ENCODE measurements at places on chromosomes 13 and 19.

DNA sequence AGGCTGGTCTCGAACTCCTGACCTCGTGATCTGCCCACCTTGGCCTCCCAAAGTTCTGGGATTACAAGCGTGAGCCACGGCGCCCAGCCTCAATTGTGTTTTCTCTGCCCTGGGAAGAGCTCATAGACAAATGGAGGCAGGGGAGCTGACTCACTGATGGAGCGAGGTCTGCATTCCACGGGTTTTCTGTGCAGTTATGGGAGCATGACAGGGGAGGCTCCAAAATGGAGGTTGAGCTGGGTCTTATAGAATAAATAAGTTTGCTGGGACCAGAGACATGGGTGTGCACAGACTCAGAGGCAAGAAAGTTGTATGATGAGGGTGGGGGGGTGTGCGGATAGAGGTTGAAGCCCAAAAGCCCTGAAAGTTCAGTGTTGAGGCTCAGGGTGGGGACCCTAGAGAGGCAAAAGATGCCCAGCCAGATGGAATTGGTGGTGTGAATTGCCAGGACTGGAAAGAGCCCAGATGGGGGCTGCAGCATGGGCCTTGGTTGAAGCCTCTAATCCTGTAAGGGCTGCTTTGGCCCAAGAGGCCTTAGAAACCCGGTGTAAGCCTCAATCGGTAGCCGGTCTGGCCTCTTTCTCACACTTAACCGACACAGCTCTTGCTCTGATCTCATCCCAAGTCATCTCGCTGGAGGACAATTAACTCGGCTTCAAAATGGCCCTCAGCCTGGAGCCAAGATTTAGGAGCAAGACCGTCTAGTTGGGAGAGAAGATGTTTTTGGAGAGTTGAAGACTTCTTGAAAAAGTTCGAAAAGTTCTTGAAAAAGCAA lies 1.9 kb downstream of the TPM4 start:
- DNase-seq = no peak

DNA sequence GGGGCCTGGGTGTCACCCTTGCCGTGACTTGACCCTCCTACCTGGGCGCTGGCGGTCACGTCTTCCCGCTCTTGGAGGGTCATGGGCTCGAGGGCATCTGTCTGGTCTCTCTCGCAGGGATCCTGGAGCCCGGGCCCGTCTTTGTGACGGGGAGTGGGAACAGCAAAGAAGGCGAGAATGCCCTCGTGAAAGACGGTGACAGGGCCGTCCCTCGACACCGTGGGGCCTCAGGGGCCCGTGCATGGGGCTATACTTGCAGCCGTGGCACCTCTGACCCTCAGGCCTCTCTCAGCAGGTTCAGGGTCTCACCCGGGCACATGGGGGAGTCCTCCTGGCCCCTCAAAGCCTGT lies 20.9 kb upstream of the MATK start:
- no peak for DNase-seq

- DNase-seq = no peak
Measured at GRCh38 chr19:49761249-49761624, 1.9 kb downstream of the TSKS start.

DNA sequence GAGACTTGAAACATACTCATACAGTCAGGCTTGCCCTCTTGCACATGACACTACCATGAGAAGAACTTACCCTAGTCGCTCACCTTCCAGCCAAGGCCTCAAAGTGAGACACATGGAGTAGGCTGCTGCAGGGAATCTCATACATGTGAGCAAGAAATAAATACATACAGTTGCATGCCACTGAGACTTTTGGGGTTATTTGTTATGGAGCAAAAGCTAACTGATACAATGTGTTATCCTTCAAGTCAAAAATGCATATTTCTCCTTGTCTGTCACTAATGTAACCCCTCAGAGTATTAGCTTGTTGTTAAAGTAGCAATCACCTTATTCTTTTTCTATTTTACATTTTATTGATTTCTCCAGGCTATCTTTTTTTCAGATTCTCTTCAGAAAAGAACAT lies 58.1 kb downstream of the FOXO1 start:
- DNase-seq = no peak

GRCh38 chr13:101726681-101727080 lies 274.2 kb downstream of the ITGBL1 start:
- no peak for DNase-seq

GRCh38 chr13:71017607-71018006 lies 849.4 kb downstream of the DACH1 start:
- DNase-seq = no peak

GRCh38 chr19:46442808-46443450 lies 14.2 kb upstream of the PNMA8C start:
- no peak for DNase-seq

GRCh38 chr19:7665076-7665475 lies 3.8 kb upstream of the RETN start:
- no peak for DNase-seq

DNA sequence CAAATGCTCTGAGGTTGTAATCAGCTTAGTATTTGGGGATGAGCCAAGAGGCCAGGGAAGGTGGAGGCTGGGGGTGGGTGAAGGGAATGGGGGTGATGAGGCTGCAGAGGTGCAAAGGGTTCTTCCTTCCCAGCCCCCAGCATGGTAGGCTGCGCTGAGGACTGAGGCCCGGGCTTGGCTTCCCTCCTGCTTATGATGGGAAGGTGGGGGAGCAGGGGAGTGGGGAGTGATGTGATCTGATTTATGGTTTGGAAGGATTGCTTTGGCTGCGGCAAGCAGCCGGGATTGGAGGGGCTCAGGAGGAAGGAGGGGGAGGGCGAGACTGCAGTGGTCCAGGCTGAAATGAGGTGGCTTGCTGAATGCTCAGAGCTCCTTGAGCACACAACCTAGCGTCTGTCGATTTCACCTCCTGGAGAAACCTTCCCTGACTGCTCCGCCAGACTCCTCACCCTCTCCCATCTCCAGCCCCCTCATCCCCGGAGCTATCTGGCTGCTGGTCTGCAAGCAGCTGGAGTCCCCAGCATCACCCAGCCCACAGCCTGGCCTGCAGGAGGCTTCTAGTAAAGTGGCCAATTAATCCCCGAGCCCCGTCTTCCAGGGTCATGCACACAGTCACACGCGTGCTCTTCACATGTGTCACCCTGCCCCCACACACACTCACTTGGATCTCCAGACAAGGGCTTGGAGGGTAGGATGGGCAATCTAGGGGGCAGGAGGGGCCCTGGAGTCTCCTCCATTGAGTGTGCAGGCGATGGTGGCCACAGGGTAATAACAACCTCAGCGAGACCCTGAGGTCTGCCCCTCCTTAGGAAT lies 757 bp upstream of the CLEC11A start:
- no peak for DNase-seq

GRCh38 chr19:35122687-35123551 lies 7.3 kb downstream of the FXYD3 start:
- DNase-seq = peak; percentile 54

DNA sequence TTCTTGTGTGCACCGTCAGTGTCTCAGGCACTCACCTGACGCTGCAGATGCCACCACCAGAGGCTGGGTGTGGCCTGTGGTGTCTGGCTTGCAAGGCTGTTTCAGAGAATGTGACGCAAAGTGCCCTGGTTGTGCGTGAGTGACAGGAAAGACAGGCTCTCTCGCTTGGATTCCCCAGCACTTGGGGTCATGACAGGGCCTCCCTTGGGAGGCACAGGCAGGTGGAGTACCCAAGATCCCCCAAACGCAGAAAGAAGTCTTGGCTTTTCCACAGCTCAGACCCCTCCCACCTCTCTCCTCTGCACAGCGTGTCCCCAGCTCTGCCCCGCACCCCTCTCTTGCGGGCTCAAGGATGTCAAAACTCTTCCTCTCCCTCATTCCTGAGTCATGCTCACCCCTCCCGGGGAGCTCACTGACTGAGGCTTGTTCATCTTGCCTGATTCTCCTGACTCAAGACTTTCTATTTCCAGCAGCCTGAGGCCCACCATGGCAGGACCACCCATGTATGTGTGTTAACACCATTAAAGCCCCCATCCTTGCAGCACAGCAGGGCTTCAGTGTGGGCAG lies 21.0 kb downstream of the DHX34 start:
- DNase-seq = no peak

GRCh38 chr13:98942485-98942884 lies 35.4 kb downstream of the DOCK9 start:
- no peak for DNase-seq

- DNase-seq = no peak
Measured at GRCh38 chr13:37959284-37959683, 89.7 kb upstream of the TRPC4 start.

DNA sequence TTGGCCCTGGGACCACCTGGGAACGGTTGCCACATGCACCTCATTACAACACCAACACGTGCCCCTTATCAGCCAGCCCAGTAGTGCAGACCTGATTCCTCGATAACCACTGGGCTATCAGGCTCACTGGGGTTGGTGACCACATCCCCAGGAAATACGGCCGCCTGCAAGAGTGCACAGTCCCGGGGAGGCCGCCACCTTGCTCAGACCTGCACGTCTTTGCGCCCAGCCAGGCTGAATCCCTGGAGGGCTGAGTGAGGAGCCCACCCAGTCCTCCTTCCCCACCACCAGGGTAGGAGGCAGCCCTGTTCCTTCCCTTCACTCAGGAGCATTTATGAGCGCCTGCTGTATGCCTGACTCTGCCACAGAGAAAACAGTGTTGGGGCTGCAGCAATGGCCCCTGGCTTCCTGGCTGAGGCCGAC lies 67.8 kb downstream of the CEBPG start:
- no peak for DNase-seq

DNA sequence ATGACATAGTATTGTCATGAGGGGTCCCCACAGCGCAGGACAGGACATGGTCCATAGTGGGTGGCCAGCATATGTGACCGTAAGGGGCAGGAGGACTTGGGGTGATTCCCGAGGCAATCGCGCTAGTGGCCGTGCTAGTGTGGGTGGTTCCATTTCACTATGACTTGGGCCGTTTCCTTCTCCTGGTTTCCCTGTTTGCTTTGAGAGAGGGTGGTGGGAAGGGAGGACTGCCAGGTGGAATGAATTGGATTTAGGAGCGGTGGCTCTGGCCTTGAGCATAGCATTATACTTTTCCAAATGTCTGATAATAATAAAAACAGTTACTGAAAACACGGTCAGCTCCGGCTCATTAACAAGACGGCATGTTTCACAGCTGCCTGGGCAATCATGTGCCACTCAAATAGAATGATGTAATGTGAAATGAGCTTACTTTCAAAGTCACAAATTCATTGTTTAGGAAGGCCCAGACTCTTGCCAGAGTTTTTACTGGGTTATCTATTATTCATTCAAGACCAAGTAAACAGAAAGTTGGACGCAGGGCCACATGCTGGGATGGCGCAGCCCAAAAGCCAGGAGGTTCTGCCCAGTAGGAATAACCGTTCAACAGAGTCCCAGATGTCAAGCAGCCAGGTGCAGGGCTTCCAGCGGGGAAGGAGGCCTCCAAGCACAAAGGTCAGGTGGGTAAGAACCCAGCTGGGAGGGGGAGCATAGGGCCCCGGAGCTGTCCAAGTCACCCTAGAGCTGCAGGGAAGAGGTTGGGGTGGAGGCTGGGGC lies 19.6 kb upstream of the SLC15A1 start:
- DNase-seq = no peak

DNA sequence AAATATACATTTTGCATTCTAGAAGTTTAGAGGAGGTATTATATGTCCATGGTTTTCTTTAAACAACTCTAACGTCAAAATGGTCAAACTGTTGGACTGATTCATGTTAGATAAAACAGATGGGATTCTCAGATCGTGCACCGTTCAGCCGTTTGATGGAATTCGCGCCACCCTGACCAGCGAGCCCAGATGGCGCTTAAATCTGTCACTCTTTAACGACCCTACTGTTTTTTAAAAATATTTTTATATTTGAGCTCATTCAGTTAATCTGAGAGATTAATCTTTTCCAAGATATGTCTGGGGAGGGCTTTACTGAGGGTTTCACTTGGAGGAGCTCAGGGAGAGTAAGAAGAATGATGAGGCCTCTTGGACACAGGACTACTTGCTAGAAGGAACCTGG lies 164.4 kb downstream of the TM9SF2 start:
- peak; percentile 18 for DNase-seq

GRCh38 chr13:106176117-106176516 lies 359.3 kb downstream of the EFNB2 start:
- no peak for DNase-seq

DNA sequence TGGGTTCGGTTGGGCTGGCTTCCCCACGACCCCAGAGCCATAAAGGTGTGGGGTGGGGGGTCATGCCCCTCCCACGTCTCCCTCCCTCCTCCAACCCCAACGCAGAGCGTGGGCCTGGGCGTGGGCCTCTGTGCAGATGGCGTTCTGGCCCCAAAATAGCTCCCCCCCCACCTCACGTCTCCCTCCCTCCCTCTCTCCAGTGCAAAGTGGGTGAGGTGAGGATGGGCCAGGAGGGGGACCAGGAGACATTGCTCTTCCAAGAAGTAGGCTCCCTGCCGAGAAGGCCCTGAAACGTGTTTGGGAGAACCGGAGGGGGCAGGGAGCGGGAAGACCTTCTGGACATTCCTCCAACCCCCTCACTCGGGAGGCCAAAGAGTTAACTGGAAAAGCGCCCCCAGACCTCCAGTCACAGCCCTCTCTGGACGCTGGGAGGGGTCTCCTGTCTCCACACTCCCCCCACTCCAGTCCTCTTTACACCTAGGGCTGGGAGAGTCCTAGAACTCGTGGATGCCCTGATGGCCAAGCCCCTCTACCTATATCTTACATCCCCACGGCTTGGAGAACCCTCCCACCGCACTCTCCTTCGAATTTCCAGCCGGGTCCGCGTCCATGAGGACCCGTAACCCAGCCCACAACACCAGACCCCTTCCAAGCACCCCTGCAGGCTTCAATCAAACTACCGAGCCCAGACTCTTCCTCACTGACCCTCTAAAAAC lies 855 bp downstream of the UNC13A start:
- peak; percentile 34 for DNase-seq

GRCh38 chr13:94706101-94706842 lies 6.1 kb downstream of the SOX21 start:
- no peak for DNase-seq

DNA sequence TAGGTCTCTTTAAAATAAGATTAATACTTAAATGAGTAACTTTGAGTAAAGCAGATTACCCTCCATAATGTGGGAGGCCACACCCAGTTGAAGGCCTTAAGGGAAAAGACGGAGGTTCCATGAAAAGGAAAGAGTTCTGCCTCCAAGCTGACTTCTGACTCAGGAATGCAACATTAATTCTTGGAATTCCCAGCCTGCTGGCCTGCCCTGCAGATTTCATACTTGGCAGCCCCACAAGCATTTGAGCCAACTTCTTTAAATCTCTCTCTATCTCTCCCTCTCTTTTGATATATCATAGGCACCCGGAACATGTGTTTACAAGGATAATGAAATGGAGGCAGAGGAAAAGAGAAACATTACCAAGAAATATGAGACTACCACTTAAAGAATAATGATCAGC lies 902.3 kb upstream of the MIR17HG start:
- DNase-seq = no peak

DNA sequence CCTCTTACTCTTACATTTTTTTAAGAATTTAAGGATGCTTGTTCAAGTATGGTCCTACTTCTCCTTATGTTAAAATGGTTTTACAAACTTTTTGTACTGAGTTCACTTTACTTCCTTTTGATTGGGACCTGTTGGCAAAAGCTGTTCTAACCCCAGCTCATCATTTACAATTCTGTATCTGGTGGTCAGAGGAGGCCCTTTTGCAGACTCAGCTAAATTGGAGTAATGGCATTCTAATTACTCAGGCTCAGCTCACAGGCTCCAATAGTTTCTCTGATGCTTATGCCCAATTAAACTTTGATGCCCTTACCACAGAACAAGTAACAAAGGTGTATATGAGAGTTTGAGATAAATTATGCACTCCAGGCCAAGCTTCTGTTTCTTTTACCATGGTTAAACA lies 1632.0 kb downstream of the UQCRFS1 start:
- DNase-seq = no peak

GRCh38 chr13:21557995-21558394 lies 46.0 kb downstream of the MICU2 start:
- no peak for DNase-seq

- peak; percentile 53 for DNase-seq
Measured at GRCh38 chr19:12984683-12985048, 10.6 kb upstream of the NFIX start.
